ENCODE measurements at places on chromosomes 1 and 21.

- DNase-seq: peak; percentile 62
Measured at GRCh38 chr1:117967477-117967876, 37.9 kb downstream of the WDR3 start.

- DNase-seq: peak; percentile 33
Measured at GRCh38 chr1:100699744-100700143, 19.8 kb upstream of the VCAM1 start.

- no peak for DNase-seq
Measured at GRCh38 chr1:17790383-17791054, 35.4 kb downstream of the ACTL8 start.

GRCh38 chr1:118487091-118487490 is 302.1 kb upstream of the SPAG17 start:
- no peak for DNase-seq

GRCh38 chr1:9413877-9414213 is 121.2 kb downstream of the SPSB1 start:
- peak; percentile 66 for DNase-seq

DNA sequence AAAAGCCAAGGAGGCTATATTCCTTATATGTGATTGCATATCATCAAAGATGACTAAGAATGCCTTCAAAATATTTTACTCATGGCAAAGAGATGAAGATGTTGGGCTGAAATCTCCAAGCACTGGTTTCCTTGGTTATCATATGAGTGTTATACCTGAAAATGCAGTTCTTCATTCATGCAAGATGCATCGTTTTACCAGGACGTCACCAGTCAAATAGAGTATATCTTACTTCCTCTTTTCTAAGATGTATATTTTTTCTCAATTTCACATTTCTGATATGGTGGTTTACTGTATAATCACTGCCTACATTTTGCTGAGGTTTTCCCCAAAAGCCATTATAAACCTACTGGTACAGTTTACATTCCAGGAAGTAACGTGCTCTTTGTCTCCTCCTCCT is 1085.7 kb downstream of the NCAM2 start:
- DNase-seq: no peak

- peak; percentile 87 for DNase-seq
Measured at GRCh38 chr1:51644533-51645197, 27.8 kb downstream of the OSBPL9 start.

- no peak for DNase-seq
Measured at GRCh38 chr1:54723985-54724384, 8.3 kb downstream of the TTC4 start.

- peak; percentile 81 for DNase-seq
Measured at GRCh38 chr1:185632659-185633423, 101.3 kb upstream of the HMCN1 start.

GRCh38 chr1:11340233-11340632 is 67.2 kb downstream of the UBIAD1 start:
- no peak for DNase-seq

- peak; percentile 64 for DNase-seq
Measured at GRCh38 chr1:35111106-35111505, 31.9 kb downstream of the ZMYM1 start.

DNA sequence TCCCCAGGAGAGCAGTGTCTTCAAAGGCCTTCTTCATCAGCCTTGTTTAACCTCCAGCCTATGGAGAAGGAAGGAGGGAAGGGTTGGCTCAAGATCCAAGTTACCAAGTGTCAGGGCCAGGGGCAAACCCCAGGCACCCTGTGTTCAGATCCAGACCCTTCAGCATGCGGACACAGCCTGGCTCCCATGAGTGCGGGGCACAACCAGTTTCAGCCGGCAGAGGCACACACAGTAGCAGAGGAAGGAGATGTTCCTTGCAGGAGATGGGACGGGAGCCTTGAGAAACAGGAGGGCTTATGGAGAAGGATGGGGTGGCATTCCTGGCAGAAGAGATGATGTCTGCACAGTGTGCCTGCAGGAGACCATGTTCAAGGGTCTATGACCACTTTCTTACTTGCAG is 161.7 kb upstream of the EDN2 start:
- no peak for DNase-seq

DNA sequence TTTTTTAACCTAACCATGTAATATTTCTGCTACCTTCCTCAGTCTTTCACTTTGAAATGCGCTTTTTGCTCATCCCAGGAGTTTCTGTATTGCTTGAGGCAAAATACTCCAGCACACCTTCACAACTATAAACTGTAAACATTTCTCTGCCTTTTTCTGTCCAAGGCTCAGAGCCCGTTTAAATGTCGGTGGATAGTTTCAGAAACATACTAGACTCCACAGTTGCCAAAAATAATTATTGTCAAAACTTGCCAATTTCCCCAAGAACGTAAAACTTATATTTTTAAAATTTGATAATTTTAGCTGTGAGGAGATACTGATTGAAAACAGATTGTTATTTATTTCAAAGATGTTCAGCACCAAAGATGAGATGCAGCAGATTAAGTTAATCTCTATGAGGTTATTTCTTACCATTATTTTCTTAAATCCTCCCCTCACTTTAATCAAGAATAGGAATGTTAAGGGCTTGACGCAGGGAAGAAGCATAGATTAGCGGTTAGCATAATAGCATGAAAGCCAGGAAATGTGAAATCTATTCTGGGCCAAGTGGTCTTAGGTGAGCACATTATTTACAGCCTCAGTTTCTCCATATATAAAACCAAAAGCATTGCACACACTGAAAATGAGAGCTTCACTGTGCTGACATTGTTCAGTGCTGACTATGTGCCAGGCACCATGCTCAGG is 91.5 kb upstream of the ESRRG start:
- no peak for DNase-seq

DNA sequence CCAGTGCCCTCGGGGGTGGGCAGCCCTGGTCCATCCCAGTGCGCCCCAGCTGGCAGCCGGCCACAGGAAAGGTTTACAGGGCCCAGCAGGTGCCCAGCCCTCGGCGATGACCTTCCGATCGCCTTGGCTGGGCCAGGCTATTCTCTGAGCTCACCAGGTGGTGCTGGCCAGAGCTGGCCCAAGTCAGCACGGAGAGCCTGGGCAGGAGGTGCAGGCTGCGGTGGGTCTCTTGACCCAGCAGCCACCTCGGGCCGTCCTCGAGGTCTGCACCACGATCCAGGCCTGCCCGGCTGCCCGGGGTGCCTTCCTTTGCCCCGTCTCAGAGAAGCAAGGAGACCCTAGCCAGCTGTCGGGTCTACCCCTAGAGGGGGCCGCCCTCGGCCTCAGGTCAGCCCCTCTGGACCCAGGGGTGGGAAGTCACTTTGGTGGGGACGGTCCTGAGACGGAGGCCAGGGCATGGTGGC is 370 bp downstream of the PERM1 start:
- DNase-seq: no peak

GRCh38 chr1:156422602-156423091 is 53.6 kb downstream of the RHBG start:
- DNase-seq: no peak

- no peak for DNase-seq
Measured at GRCh38 chr1:163076981-163077761, 8.0 kb downstream of the RGS4 start.

GRCh38 chr1:157893686-157894085 is 52.1 kb upstream of the CD5L start:
- no peak for DNase-seq

- DNase-seq: no peak
Measured at GRCh38 chr1:2645143-2645542, 12.3 kb upstream of the MMEL1 start.

- DNase-seq: no peak
Measured at GRCh38 chr1:21244986-21245687, 45.1 kb downstream of the ECE1 start.

DNA sequence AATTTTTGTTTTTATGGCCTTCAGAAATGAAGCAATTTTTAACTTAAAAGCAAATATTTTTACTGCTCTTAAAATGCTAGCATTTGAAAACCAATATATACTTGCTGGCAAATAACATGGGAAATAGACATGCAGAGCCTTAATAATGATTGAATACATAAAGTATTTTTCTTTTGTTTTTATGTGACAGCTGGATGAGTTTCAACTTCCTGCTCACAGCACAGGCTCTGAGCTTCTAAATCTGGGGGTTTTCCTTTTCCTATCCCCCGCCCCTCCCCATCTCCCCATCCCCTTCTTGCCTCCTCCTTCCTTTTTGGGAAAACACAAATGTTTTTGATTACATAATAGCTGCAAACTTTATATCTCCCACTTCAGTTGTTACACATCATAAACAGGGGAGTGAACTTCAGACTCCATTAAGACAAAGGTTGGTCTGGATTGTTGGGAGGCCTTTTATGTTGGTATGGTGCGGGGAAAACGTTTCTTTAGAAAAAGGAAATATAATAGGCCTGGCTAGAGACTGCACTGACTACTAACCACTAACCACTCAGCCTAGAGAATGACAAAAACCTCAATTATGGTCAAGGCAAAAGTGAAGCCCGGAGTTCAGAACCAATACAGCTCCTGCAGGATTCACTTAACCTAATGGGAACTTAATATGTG is 116.1 kb upstream of the GORAB start:
- DNase-seq: peak; percentile 74
